ENCODE measurements at places on chromosomes 5 and 9. TPM values are rescaled to one million over a fixed set of nuclear protein-coding genes. Genes with fewer than 3 reads are reported as not detected.

The OLFM1 gene
- total RNA-seq = 8.6 TPM

The LCN1 gene
- total RNA-seq = not detected

DNA sequence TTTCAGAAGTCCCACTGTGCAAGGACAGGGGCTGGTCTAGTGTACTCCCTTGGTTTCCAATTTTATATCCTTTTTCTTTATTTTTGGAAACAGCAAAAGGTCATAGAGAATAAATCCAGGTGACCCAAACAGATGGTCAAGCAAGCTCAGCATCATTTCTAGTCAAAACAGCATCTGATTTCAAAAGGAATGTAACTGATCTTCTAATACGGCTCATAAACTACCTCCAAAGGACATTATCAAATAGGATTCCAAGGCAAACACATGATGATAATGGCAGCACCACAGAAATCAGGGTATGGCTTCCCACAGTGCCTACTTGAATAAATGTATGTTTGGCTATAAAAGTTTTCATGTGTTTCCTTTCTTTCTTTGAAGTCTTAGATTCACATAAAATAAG lies 57.1 kb downstream of the SUSD1 start:
- no peak for DNase-seq

GRCh38 chr5:60712950-60713349 lies 13.0 kb upstream of the DEPDC1B start:
- DNase-seq = no peak

- no peak for DNase-seq
Observed at GRCh38 chr9:69760278-69760610, 433 bp upstream of the PTAR1 start.

The TMEM8B gene
- total RNA-seq = 22.0 TPM
